ENCODE measurements at places on chromosomes 11 and 22.
A peak's percentile ranks its signal among the peaks of the same experiment; 100 is the strongest.

DNA sequence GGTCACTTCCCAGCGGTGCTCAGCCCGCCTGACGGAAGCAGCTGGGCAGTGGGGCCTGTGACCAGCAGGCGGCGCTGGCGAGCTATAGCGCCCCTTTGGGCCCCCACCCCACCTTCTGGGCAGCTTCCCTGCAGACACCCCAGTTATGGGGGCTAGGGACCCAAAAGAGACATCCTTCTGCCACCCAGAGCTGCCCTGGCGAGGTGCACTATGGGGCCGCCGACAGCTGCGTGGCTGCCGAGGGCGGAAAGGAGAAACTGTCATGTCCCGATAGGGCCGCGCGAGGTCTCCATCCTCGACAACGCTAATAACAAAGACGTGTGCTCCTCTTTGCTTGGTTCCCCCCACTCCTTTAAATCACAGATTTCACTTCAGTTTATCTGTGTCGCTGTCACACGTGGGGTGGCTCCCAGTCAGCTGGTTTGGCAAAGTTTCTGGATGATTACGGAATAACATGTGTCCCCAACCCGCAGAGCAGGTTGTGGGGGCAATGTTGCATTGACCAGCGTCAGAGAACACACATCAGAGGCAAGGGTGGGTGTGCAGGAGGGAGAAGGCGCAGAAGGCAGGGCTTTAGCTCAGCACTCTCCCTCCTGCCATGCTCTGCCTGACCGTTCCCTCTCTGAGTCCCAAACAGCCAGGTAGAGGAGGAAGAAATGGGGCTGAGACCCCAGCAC lies 673 bp upstream of the MYO7A start:
- DNase-seq: peak; percentile 55

DNA sequence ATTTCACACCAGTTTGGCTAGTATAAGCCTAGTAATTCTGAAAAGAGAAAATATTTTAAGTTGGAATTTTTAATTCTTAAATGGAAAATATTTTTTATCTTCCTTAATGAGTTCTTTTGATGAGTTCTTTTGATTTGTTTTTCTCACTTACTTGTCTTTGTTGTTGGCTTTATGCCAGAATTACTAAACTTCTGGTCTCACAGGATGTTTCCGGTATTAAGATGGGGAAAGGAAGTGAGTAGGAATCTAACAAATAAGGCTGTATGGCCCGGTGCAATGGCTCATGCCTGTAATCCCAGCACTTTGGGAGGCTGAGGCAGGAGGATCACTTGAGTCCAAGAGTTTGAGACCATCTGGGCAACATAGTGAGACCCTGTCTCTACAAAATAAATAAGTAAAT lies 106.4 kb downstream of the ARHGAP42 start:
- no peak for DNase-seq

- no peak for DNase-seq
Observed at GRCh38 chr11:6323291-6323905, 3.1 kb upstream of the CAVIN3 start.

DNA sequence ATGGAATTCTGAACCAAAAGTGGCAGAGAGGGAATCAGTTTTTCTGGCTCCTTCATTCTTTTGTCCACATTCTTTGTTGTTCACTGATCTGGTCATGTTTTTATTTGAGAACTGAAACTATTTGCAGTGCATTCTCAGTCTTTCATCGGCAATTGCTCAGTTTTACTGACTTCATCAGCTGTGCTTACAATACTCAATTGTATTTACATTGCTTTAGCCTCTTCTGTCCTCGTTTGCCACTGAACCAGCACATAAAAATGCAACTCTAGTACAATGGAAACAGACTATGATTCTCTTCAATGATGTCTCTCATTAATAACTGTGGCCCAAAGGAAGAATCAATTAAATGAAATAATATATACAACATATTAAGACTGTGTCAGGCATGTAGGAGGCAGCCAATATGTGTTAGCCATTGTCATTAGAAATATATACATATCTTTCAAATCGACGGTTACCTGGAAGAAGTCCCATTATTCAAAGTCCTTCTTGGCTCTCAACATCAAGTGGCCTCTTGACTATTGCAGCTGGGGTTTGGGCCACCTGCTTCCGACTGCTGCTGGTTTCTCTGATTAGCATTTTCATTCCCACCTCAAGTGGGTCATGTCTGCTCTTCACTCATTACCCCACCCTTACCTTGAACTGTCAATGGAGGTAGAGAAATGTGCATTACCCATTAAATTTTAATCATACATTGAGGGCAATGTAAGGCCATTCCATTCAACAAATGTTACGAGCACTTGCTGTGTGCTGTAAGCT lies 600.1 kb downstream of the INSC start:
- no peak for DNase-seq

GRCh38 chr22:46112405-46112804 lies 37.9 kb upstream of the PPARA start:
- DNase-seq: no peak

- no peak for DNase-seq
Observed at GRCh38 chr11:47571357-47571729, 5.9 kb downstream of the PTPMT1 start.

DNA sequence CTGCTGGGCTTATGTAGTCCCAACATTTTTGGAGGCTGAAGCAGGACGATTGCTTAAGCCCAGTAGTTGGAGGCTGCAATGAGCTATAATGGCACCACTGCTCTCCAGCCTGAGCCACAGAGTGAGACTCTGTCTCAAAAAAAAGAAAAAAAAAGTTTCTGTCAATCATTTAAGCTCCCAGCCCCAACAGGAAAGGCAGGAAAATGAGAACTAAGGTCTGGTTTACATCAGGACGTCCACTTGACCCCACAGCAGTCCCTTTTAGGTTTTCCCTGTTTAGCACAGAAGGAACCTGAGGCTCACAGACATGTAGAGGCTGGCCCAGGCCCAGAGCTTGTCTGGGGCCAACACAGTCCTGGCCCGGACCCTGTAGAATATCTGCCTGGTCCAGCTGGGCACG lies 9.2 kb upstream of the TTLL1 start:
- no peak for DNase-seq

DNA sequence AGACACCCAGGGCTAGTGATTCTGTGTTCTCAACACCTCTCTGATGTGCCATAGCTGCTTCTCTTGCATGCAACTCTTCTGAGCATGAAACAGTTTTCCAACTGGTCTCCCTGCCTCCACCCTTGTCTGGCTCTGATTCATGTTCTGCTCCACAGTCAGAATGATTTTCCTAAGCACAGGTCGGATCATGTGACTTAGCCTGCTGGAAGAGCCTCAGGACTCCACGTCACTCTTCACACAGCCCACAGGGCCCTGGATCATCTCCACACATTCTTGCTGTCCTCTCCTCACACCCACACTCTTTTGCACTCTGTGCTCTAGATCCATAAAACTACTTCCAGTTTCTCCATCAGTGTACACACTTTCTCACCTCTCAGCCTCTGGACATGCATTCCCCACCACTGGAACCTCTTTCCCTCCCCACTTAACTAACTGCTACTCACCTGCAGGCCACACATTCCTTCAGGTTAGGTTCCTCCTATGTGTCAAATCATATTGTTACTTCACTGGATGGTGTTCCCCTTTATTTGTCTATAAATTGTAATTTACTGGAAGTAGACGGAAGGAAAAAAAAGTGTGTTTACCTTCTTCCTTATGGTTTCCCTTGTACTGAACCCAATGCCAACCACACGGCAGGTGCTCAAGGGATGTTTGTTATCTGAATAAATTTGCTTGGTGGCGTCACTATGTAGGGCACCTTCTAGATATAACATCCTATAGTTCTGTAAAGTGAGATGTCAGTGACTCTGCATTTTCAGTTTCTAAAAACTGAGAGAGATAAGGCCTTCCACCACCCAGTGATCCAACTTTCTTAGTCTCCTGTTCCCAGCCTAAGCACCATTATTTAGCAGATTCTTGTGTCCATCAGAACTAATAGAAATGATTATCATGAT lies 133.7 kb downstream of the ETS1 start:
- DNase-seq: no peak
